ENCODE measurements at places on chromosomes 5 and 9.

- no peak for DNase-seq
Measured at GRCh38 chr5:119795768-119796167, 166.4 kb downstream of the FAM170A start.

- no peak for DNase-seq
Measured at GRCh38 chr9:99635032-99635431, 186.7 kb upstream of the NR4A3 start.

DNA sequence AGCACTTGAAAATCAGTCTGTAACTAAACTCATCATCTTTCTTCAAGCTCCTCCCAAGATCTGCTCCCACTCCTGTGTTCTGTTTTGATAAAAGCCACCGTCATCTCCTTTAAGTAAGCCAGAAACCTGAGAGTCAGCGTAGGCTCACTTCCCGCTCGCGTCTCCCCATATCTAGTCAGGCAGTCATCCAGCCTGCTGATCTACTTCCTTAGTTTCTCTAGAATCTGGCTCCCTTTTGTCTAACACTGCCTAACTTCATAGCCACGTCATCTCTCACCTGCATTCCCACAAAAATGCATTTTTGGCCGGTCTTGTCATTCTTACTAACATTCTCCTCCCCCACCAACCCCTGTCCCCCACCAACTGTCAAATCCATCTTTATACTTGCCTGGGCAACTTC is 3.0 kb upstream of the TJP2 start:
- DNase-seq, result no peak

- DNase-seq, result no peak
Measured at GRCh38 chr5:87347841-87348240, 64.9 kb downstream of the CCNH start.
